NCI-H526 (cell line): ENCODE measurements at places on chromosomes 1 and 21.
A peak's percentile ranks its signal among the peaks of the same experiment; 100 is the strongest.

DNA sequence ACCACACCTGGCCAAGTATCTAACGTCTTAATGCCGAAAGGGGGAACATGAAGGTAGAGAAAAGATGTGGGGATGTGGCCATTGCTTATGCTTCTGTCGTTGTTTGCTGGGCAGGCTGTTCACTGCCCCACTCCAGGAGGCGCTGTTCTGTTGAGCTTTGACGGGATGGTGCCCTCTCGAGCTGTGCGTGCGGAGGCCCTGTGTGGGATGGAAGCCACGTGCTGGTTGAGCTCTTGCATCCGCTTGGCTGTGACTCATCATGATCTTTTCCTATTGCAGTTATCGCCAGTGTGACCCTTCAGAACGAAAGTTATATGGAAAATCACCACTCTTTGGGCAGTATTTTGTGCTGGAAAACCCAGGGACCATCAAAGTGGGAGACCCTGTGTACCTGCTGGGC, 26.3 kb downstream of the MTARC1 start:
- no peak for DNase-seq

GRCh38 chr1:22038036-22038435, 14.5 kb upstream of the CDC42 start:
- DNase-seq, result no peak

DNA sequence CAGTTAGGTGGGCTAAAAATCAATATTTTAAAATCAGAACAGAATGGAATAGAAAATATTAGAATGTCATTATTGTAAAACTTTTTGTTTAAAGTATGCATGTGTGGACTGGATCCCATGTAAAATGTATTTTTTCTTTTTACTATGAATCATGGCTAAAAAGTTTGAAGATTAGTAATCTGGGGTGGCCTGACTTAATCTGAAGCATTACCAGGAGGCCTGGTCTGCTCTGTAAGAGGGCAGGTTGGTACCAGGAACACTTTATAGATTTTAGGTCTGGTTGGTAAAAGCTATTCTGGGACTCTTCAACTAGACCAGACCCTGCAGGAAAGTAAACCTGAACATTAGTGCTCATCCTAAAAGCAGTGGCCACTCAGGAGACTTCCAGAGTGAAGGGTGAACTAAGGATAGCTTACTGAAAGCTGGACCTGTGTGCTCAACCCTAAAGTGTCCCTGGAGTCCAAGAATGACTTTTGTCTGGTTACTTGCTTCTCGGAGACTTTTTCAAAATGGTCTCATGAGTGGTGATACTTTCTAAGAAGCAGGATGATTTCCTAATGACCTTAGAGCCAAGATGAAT, 16.5 kb downstream of the RGL1 start:
- DNase-seq, result no peak

DNA sequence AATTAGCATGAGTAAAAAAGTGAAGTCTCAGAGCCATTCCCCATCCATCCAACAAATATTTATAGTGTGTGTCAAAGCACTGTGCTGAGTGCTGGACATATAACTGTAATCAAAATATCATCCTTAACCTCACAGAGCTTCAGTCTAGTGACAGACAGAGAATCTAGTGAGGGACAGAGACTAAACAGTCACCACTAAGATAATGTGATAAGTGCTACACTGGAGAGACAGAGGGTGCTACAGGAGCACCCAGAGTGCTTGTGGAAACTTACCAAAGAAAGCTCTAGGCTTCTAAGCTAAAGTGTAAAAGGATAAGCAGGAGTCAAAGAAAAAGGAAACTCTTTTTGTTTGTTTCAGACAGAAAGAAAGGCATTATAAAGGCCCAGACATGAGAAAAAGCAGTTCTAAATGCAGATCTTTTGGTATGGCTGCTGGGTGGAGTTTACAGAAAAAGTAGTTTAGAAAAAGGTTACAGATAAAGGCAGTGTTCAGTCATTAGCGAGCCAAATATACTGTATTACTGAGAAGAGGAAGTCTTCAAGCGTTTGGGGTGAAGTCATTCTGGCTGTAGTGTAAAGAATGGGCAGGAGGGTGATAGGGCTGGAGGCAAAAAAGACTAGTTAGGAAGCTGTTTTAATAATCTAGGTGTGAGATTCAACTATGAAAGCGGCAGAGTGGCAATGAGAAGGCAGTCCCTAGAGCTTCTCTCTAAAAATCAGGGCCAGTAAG, 83.8 kb downstream of the SCMH1 start:
- DNase-seq, result no peak

GRCh38 chr1:20280341-20280740, 10.3 kb upstream of the VWA5B1 start:
- DNase-seq, result no peak

DNA sequence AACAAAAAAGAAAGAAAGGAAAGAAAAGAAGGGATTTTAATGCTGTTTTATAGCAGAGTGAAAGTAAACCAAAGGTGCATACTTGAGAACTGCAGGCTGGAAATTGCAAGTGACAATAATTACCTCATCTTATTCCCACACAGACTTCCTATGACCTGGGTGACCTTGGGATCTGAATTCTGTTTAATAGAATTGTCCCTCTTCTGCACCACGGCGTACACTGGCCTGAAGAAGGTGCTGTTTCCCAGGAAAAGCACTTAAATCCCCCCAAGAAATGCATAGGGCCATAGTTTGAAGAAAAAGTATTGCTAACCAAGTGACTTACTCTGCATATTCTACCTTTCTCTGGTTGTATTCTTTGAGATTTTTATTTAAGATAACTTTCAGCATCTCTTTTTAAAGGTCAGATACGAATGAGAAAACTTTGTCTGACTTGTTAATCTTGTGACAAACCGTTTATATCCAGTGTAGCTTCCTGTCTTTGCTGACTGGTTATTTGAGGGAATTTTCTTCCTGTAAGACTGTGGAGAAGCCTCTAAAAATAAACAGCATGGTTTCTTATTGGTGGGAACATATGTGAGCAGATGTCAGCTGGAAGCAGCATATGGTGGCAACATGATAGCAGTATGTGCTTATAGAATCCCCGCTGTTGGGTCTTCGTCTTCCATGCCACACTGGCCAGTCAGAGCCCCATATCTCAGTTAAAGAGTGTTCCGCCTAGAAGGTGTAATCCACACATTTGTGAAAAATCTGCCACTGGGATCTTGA, 16.3 kb downstream of the TGFB2 start:
- no peak for DNase-seq

DNA sequence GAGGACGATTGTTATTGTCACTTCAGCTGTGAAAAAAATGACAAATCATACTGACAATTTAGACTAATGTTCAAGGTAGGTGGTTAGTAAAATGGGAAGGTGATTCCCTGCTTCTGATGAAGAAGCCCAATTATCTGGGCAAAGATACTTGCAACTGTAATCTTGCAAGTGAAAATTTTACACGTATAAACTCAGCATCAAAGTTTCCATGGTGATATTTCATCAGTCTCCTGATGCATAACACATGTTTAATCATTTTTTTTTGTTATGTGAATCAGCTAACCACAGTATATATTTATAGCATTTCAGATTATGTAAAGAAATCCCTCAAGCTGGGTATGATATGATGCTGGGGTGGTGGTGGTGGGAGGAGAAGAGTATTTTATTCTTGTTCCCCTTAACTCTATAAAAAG, 16.4 kb upstream of the KCNK1 start:
- no peak for DNase-seq

GRCh38 chr21:14879458-14879857, 185.3 kb downstream of the NRIP1 start:
- no peak for DNase-seq

DNA sequence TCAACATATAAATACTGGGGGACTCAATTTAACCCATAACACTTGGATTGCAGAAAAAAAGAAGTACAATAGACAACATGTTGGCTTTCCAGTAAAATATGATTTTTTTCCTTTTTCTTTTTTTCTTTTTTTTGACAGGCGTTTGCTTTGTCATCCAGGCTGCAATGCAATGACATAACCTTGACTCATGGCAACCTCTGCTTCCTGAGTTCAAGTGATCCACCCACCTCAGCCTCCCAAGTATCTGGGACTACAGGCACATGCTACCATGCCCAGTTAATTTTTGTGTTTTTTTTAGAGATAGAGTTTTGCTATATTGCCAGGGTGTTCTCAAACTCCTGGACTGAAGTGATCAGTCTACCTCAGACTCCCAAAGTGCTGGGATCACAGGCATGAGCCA, 1512.0 kb upstream of the PRMT6 start:
- no peak for DNase-seq

- DNase-seq, result no peak
These were observed 231.6 kb downstream of the NFIA start for GRCh38 chr1:61313906-61314422.

DNA sequence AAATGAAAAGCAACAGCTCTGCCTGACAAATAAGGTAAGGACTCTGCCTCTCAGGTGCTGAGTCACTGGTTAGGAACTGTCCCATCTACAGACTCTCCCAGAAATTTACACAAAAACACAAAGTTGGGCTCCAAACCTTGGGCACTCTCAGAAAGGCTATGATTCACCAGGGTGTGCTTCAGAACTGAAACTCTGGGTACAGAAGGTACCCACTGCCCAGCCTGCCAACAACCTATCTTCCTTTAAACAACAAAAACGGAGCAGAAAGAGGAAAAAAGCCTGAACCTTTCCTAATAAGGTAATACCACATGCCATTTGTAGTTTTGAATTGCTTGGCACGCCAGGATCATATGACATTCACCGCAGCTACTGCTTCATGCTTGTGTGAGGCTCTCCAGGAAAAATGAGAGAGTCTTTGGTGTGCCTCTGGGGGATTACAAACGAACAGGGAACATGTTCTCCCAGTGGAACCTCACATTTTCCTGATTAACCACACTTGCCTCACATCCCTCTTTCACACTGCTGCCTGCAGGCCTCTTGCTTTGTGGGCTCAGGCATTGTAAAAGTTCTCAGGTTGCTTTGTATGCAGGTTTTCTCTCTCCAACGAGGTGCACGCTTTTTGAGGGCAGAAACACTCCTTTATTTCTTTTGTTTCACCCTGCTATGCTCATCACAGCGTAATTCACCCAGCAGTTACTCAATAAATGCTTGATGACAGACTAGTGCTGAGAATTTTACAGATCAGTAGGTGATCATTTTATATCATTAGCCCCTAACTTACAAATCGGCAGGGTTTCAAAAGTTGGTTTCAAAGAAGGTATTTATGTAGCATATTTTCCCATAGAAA, 65.1 kb downstream of the GADD45A start:
- DNase-seq, result peak; percentile 55

DNA sequence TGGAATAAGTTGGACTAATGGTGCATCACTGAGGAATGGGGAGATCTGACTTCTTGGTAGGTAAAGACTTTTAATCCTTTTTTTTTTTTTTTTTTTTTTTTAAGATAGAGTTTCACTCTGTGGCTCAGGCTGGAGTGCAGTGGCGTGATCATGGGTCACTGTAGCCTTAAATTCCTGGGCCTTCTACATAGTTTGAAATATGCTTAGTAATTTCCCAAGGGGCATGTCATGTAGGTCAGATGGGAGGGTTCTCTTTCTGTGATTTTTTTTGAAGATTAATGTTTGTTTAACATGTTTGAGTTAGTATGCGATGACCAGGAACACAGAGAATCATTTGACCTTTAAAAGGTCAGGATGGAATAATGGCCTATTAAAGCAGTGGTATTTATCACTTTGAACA, 129.1 kb downstream of the S1PR1 start:
- DNase-seq, result no peak

GRCh38 chr21:40586575-40586974, 260.4 kb downstream of the DSCAM start:
- DNase-seq, result no peak

GRCh38 chr1:234971586-234972297, 156.9 kb downstream of the TOMM20 start:
- DNase-seq, result no peak

DNA sequence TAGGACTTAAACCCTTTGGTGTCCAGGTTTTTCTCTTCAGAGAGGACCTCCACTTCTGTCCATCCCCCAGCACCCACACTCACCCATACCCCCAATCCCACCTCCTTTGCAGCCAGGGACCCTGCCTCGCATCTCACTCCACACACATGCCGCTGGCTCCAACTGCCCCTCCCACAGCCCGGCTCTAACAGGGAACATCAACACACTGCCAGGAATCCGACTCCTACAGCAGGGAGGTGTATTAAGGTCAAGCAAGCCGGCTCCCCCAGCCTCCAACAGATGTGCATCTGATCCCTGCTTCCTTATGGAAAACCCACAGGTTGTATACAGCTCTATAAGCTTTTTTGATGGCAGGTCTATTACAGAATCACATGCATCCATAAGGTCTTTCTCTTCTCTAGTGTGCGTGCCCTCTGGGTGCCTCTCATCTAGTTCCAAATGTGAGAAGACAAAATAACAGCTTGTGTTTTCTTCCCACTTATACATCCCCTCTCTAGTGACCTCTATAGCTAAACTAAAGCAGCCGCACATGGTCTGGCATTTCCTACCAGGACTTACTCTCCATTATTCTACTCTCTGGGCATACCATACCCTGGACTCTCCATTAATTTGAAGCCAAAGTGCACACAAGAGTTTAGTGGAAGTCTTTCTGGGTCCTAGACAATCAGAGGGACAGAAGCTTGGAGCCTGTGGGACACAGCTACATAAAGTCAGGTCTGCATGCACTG, 16.3 kb downstream of the PIK3C2B start:
- DNase-seq, result no peak

- DNase-seq, result peak; percentile 37
These were observed 62.8 kb downstream of the OVGP1 start for GRCh38 chr1:111364690-111365089.

- no peak for DNase-seq
These were observed 559.6 kb upstream of the ADAMTS5 start for GRCh38 chr21:27526451-27526850.

GRCh38 chr1:225318706-225319575, 108.9 kb downstream of the LBR start:
- DNase-seq, result peak; percentile 1

DNA sequence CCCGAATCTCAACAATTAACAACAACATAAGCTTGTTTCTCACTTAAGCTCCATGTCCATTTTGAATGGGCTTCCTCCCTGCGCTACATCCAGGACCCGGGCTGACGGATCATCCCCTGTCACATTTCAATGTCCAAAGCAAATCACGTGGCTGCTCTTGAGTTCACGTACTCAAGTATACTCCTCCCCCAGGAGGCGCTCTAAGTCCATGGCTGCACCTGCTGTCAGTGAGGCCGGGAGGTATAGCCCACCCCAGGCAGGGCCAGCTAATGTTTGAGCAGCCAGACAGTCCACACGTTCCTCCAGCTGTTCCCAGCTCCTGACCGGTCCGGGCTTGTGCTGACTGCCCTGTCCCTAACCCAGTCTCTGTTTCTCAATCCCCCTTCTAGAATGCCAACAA, 220.8 kb downstream of the SLC35F3 start:
- peak; percentile 85 for DNase-seq

GRCh38 chr1:52032785-52033131, 852 bp downstream of the KTI12 start:
- peak; percentile 8 for DNase-seq
